ENCODE measurements at places on chromosomes 5 and 9.
A peak's percentile ranks its signal among the peaks of the same experiment; 100 is the strongest.

DNA sequence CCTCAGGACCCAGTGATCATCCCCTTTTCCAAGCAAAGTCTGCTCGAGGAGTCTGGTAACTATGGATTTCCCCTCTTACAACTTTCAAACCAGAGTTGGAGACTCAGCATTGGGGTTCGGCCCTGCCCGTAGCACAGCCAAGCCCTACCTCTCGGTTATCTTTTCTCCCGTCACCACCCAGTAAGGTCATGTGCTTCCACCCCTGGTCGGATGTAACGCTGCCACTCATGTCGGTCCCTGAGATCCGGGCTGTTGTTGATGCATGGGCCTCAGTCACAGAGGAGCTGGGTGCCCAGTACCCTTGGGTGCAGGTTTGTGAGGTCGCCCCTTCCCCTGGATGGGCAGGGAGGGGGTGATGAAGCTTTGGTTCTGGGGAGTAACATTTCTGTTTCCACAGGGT, 1.2 kb downstream of the GALT start:
- no peak for DNase-seq

DNA sequence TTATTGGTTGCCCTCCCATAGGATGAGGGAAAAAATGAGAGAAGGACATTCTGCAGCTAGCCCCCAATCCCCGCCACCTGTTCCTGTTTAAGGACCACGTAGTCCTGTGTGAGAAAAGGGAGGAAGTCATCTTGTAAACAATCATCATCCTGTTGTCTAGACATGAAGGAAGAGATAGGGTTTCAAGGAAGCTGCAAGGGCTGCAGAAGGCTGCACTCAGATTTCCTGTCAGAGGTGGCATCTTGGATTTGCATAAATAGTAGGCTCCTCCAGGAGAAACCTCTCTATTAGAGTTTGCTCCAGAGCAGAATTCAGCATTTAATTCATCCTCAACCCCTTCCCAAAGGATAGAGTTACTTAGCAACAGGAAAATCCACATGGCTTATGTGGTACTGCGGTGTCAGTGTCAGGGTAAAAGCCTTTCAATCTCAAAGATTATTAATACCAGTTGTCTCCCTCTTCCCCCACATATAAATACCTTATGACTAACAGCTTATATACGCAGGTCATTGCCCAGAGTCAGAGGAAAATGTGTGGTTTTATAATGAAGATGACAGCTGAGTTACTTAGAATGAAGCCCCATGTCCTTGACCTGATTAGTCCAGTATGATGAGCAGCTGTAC, 4.6 kb upstream of the DNAJC18 start:
- DNase-seq = no peak

GRCh38 chr5:119361594-119362125, 5.8 kb downstream of the TNFAIP8 start:
- no peak for DNase-seq

- DNase-seq = peak; percentile 60
Measured at GRCh38 chr9:137025517-137025966, 2.5 kb downstream of the ABCA2 start.

DNA sequence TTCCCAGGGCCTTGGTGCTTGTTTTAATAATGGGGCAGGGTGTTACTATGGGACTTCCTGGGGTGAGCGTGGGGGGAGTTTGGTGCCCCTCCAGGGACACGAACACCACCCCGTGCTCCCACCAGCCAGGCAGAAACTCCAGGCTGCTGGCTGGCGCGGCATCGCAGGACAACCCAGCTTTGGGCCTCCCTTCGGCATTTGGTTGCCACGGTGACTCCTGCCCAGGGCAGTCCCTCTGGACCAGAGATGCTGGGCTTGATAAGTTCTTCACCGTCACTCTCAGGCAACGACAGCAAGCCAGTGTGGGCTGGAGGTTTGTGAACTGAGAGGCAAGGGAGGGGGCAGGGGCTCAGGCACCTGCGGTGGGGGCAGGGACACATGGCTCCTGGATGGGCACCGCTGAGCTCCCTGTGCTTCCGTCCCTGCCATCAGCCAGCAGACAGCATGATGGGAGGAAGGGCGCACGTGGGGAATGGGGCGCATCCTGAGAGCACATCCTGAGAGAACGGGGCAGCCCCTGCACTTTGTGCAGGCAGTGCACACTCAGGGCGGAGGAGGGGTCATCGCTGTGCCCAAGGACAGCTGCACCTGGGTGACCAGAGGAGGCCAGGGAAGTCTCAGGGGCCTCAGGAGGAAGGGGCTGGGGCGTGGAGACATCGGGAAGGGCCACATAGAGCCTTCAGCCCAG, 116.4 kb downstream of the RXRA start:
- DNase-seq = no peak

- DNase-seq = no peak
Measured at GRCh38 chr5:58009754-58010153, 450.1 kb downstream of the PLK2 start.

DNA sequence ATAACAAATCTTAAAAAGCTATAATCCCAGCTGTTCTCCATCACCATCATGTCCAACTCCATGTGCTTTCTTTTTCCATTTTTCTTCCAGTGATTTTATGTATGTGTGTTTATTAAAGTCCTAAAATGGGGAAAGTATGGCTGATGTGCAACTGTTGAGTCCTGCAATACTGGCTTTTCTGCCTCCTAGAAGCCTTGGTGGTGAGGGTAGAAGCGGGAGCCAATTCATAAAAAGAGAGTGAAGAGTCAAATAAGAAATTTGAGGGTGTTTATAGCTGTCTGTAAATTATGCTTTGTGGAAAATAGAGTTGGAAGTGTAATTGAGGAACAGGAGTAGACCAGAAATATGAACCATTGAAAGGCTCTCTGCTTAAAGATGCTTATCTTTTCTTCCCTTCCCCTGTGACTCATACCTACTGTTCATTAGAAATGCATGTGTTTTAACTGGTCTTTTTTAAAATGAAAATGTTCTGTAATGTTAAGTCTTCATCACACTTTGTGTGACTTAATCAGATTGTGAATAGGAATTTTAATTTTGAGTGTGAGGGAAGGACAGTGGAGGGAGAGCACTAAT, 80.1 kb downstream of the ZCCHC7 start:
- no peak for DNase-seq

DNA sequence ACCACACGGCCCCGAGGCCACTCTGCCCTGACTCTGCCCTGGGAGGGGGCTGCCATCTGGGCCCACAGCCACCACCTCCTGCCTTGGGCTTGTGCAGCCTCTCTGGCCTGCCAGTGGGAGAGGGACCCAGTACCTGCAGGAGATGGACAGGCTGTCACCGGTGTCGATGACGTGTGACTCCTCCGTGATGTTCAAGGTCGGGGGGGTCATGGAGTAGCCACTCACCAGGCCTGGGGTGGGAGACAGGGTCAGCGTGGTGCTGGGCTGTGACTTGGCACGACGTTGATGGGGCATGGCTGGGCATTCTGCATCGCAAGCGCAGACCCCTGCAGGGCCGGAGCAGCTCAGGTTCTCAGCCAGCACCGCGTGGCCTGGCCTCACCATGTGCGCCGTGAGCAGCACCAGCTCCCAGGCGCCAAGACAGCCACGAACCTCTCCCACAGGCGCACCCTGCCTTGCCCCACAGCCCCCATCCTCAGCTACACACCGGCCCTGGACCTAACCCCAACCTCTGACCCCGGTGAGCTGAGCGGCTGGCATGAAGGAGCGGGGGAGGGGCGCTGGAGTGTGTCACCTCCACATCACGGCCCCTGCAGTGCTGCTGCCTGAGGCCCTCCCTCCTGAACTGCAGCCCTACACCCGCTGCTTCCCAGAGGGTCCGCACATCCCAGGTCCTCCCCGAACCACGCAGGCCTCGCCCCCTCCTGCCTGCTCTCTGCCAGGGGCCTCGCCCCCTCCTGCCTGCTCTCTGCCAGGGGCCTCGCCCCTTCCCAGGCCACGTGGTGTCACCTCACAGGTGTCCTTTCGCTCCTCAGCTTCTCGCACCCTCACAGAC, 17.6 kb downstream of the FLT4 start:
- DNase-seq = no peak

GRCh38 chr9:116368680-116369079, 215.1 kb downstream of the PAPPA start:
- DNase-seq = no peak

DNA sequence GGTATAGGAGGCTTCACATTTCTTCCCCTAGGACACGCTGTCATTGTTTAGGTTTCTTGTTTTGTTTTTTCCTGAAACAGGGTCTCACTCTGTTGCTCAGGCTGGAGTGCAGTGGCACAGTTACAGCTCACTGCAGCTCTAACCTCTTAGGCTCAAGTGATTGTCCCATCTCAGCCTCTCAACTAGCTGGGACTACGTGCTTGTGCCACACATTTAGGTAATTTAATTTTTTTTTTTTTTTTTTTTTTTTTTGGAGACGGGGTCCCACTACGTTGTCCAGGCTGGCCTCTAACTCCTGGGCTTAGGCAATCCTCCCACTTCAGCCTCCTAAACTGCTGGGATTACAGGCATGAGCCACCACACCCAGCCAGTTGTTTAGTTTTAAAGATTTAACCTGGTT, 66.2 kb downstream of the EXOSC2 start:
- no peak for DNase-seq

- DNase-seq = peak; percentile 25
Measured at GRCh38 chr5:43231977-43232376, 40.0 kb downstream of the NIM1K start.

- DNase-seq = no peak
Measured at GRCh38 chr5:83967417-83967816, 246.8 kb upstream of the HAPLN1 start.

- no peak for DNase-seq
Measured at GRCh38 chr5:170408877-170409660, 19.9 kb upstream of the KCNMB1 start.

DNA sequence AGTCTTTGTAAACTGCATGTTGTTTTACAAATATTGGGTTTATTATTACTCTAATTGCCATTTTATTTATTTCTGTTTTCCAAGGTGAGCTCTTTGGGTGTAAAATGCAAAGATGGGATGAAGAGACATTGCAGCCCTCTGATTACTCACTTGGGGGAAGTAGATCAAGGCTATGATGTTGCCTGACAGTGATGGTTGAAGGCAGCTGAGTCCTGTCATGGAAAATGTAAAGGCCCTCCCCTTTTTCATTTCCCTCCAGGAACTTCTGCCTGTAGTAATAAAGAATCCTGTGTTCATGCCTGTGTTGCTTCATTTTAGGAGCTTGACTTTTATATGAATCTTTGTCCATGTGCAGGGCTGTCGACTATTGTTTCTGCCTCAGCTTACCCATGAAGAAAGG, 605.4 kb upstream of the CLINT1 start:
- no peak for DNase-seq

GRCh38 chr5:124902097-124902821, 155.8 kb upstream of the ZNF608 start:
- DNase-seq = peak; percentile 93

- no peak for DNase-seq
Measured at GRCh38 chr5:178385496-178385890, 152.9 kb upstream of the PHYKPL start.
